ENCODE measurements at places on chromosomes 7 and 10.

GRCh38 chr7:38171623-38172391 lies 6.2 kb upstream of the STARD3NL start:
- DNase-seq, result no peak

GRCh38 chr7:136303162-136303561 lies 326.0 kb upstream of the MTPN start:
- no peak for DNase-seq

- no peak for DNase-seq
These were observed 3.3 kb upstream of the CAMK2G start for GRCh38 chr10:73877533-73878160.

GRCh38 chr7:105821527-105821926 lies 54.9 kb downstream of the ATXN7L1 start:
- DNase-seq, result no peak

- no peak for DNase-seq
These were observed 115.5 kb downstream of the BUB3 start for GRCh38 chr10:123269675-123270074.

DNA sequence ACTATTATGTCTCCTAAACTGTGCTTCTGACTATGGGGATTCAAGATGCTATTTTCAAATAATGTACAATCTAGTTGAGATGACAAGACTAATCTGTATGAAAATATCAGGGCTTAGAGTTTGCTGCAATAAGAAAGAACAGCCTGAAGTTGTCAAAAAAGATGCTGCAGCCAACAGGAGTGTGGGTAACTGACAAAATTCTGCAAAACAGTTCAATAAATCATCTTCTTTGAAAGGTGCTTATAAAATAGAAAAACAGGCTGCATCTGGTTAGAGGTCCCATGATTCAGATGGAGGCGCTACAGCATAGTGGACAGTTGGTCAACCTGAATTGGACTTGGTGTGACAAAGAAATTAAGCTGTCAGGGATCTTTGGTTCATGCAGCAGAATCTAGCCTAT lies 511.0 kb downstream of the XPNPEP1 start:
- no peak for DNase-seq

- DNase-seq, result no peak
These were observed 107.2 kb upstream of the C10orf90 start for GRCh38 chr10:126777714-126778113.

GRCh38 chr10:95759233-95759826 lies 3.4 kb downstream of the ENTPD1 start:
- DNase-seq, result no peak

GRCh38 chr7:22952306-22953015 lies 61.5 kb downstream of the HYCC1 start:
- DNase-seq, result no peak

- DNase-seq, result no peak
These were observed 536.1 kb upstream of the AUTS2 start for GRCh38 chr7:69062020-69062765.

DNA sequence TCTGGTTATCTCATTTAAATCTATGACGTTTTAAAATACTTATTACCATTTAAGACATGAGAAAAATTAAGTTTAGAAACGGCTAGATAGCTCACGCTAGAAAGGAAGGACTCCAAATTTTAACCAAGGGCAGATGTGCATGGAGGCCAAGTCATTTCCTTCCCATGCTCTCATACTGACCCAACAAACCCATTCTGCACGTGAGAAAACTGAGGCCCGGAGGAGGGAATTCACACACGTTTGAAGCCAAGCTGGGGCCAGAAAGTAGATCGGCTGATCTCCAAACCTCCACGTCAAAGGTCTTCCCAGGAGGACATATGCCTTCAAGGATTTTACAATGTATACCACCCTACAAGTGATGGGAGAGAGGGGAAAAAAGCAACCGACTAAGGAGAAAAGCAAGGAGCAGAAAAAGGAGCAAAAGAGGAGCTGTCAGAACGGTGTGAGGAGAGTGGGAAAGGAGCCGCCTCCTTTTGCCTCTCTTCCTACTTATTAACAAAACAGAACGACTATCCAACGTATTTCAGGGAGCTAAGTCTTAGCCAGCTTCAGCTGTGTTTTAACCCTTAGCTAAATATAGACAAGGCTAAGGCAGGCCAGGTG lies 645 bp upstream of the SIRT1 start:
- DNase-seq, result no peak

DNA sequence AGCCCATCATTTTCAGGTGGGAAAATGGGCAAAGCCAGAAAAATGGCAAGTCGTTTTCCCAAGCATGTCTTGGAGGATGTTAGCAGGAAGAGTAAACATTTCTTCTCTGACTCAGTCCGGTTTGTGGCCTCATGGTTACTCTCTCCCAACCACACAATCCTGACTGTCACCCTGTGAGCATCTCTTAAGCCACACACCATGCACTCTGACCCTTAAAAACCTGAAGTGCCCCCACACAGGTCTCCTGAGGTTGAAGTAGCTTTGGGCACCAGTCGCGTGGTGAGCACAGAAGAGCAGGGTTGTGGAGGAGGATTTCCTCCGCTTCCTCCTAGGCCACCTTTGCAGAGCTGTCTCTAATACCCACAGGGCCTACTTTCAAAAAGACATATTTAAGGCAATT lies 387.3 kb upstream of the NPVF start:
- no peak for DNase-seq

DNA sequence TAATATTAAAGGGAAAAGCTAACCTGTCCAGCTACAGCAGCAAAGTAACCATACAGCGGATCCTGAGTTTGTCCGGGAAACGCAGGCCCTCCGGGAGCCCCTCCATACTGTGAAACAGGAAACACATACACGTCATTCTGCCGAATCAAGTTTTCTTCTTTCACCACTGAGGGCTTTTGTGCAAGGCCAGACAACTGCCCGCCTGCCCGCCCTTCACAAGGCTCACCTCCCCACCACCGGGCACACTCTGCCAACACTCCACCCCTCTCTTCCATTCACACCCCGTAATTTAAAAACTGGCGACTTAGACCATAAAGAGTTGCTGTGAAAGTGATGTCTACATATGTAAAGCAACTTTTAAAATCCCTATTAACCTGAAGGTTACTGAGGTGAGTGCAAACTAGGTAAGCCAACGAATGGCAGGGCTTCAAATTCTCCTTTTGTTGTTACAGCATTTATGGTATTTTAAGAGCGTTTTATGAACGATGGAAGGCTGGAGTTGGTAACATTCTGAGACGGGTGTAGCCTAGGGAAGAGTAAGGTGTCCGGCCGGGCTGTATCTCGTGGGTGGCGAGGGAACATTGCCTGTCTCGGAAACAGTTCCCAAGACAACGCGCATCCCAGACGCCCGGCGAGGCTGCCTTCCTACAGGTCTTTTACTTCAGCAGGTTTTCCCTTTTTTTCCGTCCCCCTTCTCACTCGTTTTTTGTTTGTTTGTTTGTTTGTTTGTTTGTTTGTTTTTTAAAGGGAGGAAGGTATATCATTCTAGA lies 817 bp downstream of the SRI start:
- peak; percentile 44 for DNase-seq

GRCh38 chr7:54397836-54398612 lies 144.2 kb upstream of the VSTM2A start:
- no peak for DNase-seq

DNA sequence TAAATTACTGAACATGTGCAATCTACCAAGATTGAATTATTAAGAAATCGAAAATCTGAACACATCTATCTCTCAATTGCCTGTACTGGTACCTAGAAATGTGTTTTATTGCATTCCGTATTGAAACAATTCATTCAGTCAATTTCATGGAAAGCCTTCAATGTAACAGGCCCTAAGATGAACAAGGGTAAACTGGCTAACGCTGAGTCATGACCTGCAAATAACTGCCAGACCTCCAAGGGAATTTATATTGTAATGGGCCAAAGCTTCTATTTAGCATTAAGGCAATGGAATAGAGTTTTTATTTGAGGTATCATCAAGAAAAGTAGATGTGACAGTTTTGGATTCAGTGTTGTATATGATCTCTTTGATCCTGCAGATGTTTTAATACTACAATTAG lies 49.9 kb upstream of the CD36 start:
- no peak for DNase-seq

- no peak for DNase-seq
These were observed 282.9 kb downstream of the TWIST1 start for GRCh38 chr7:18834577-18834976.

DNA sequence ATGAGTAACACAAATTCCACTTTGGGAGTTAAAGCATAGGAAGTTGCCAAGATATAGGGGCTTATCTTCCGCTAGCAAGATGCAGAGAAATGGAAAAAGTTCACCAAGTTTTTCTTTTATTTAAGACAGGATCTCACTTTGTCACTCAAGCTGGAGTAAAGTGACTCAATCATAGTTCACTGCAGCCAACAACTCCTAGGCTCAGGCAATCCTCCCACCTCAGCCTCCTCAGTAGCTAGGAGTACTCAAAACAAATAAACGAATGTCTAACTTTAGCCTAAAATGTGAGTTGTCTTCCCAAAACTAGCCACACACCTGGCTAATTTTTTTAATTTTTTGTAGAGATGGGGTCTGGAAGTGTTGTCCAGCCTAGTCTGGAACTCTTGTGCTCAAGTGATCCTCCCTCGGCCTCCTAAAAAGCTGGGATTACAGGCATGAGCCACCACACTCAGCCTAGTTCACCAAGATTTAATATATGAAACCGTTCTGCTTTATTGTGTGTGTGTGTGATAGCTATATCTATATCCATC lies 9.9 kb downstream of the VIM start:
- DNase-seq, result no peak

GRCh38 chr7:26417911-26418413 lies 126.3 kb downstream of the SNX10 start:
- DNase-seq, result no peak

- no peak for DNase-seq
These were observed 898.2 kb downstream of the CCSER2 start for GRCh38 chr10:85226596-85226995.

- no peak for DNase-seq
These were observed 21.0 kb downstream of the ITPRIP start for GRCh38 chr10:104317269-104317710.

Measured in DND-41 (cell line).